Fibroblast of lung (primary cell): ENCODE measurements at places on chromosomes 4 and X. TPM values are rescaled to one million over a fixed set of nuclear protein-coding genes. Genes with fewer than 3 reads are reported as not detected.

GRCh38 chrX:82723806-82724205 is 784.3 kb upstream of the POU3F4 start:
- DNase-seq: no peak

DNA sequence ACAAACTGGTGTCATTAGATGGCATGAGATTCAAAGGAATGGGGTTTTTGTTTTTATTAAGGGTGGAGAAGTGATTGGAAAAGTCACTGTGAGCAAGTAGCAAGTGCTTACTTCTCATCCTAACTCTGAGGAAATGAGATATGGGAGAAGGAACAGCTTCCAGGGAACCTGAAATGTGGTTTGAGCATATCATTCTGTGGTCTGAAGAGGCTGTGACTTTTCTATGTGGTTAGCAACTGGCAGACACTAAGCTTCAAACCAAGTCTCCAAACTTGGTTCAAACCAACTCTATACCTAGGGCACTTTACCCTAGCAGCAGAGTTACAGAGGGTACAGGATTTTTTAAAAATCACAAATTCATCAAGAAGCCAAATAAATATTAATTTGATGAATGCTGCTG is 58.2 kb downstream of the DCLK2 start:
- peak; percentile 47 for DNase-seq

- DNase-seq: no peak
These were observed 51.0 kb downstream of the NSG1 start for GRCh38 chr4:4437798-4438470.

Gene MAGEC1
- not detected in 2 replicates for polyA plus RNA-seq

Gene CT45A10
- polyA plus RNA-seq: not detected in 2 replicates

Gene NAP1L2
- 0.87 and 0.93 TPM in 2 replicates for polyA plus RNA-seq
